Foreskin fibroblast (primary cell): ENCODE measurements at places on chromosomes 2 and 18.

GRCh38 chr18:1078301-1078700 lies 173.6 kb downstream of the ADCYAP1 start:
- DNase-seq: no peak

DNA sequence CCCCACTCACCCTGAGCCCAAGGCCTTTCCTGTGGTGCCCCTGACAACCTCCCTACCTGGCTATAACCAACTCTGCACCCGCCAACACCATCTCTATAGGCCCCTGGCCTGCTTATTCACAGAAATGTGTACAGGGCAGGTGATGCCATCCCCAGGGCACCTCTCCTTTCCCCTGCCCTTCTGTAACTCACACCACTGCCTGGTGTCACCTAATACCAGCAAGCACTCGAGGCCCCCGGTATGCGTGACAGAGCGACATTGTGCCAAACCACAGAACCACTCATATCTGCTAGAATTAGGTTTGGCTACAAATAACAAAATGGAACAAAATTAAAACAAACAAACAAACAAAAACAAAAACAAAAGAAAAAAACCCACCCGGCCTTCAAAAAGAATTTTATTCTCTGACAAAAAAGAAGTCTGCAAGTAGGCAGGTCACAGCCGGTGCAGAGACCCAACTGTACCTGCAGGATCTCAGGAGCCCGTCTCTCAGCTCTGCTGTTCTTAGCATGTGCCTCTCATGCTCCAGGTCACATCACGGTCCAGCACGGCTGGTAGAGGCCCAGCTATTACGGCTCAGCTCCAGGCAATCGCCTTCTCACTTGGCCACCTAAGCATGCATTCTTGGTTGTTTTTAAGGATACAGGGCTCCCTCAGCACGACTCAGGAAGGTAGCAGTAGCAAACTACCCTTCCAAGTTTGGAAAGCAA lies 51.4 kb downstream of the FAM178B start:
- DNase-seq: no peak

GRCh38 chr2:151974988-151975387 lies 123.9 kb downstream of the CACNB4 start:
- no peak for DNase-seq

GRCh38 chr2:51781691-51782090 lies 749.8 kb upstream of the NRXN1 start:
- no peak for DNase-seq

- DNase-seq: no peak
These were observed 13.1 kb downstream of the NT5DC4 start for GRCh38 chr2:112733871-112734270.

DNA sequence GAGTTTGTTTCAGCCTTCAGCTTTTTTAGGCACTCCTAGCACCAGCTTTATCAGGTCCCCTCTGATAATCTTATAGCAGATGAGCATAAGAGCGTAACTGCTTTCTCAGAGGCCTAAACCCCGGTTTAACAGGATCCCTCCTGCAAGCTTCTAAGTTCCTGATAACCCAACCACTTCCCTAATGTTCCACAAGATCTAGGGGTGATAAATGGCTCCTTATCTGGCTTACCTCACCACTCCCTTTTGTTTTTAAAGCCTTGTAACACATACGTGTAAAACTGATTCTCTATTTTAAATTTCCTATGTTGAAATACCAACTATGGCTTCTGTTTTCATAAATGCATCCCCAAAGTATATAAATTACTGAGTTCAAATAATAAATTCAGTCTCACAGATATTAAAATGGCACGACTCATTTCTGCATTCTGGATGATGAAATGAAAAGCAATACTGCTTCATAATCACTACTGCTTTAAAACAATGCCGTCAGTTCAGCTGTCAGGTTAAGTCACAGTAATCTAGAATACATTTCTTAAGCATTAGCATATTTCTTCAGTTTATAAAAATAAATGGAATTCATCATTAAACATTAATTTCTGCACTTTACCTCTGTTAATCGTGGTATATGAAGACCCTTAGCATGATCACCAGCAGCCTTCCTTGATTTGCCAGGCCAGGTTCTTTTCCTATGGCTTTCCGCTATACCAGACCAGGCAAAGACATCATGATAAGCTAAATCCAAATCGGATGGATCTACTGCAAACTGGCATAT lies 126.3 kb downstream of the C2orf74 start:
- no peak for DNase-seq
